Left lobe of liver (tissue), 2 donors: ENCODE measurements at places on chromosomes 5 and 9. TPM values are rescaled to one million over a fixed set of nuclear protein-coding genes. Genes with fewer than 3 reads are reported as not detected.

The LCN12 gene
- total RNA-seq = 30.3 TPM

The POU5F2 gene
- total RNA-seq = 0.38 TPM

The SH2D3C gene
- 3.4 TPM for total RNA-seq

The FOXD4L6 gene
- not detected for total RNA-seq
